Sigmoid colon (tissue), 7 donors: ENCODE measurements at places on chromosomes 1 and 21.

DNA sequence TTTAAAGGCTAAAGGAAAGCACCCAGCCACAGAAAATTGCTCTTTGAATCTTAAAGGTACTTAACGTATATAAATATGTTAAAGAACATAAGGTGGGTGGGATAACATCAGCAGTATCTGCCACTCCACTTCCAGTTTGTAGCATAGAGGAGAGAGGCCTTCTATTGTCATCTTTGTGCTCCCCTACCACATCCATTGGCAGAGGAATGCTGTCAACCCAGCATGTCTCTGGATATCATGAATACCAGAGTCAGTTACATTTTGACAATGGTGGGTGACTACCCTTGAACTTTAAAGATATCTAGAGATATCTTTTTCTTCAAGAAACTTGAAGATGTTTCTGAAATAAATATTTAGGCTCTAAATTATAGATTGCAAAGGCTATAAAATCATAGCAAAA is 283.2 kb upstream of the LRRC7 start:
- peaks cover 9% of the 10 kb centered on the region for H3K4me1 ChIP-seq
- H3K4me3 ChIP-seq: no peak overlapping the region
- H3K27ac ChIP-seq: no peak overlapping the region
- H3K27me3 ChIP-seq: no peaks in the 10 kb centered on the region
- H3K36me3 ChIP-seq: no peaks in the 10 kb centered on the region

- H3K27ac ChIP-seq: no peak overlapping the region
- H3K27me3 ChIP-seq: no peaks in the 10 kb centered on the region
- H3K36me3 ChIP-seq: peaks cover 31% of the 10 kb centered on the region
- DNase-seq: no peak
- no peaks in the 10 kb centered on the region for H3K4me1 ChIP-seq
- no peak overlapping the region for H3K4me3 ChIP-seq
Measured at GRCh38 chr1:30872033-30872947, 36.3 kb downstream of the SDC3 start.

DNA sequence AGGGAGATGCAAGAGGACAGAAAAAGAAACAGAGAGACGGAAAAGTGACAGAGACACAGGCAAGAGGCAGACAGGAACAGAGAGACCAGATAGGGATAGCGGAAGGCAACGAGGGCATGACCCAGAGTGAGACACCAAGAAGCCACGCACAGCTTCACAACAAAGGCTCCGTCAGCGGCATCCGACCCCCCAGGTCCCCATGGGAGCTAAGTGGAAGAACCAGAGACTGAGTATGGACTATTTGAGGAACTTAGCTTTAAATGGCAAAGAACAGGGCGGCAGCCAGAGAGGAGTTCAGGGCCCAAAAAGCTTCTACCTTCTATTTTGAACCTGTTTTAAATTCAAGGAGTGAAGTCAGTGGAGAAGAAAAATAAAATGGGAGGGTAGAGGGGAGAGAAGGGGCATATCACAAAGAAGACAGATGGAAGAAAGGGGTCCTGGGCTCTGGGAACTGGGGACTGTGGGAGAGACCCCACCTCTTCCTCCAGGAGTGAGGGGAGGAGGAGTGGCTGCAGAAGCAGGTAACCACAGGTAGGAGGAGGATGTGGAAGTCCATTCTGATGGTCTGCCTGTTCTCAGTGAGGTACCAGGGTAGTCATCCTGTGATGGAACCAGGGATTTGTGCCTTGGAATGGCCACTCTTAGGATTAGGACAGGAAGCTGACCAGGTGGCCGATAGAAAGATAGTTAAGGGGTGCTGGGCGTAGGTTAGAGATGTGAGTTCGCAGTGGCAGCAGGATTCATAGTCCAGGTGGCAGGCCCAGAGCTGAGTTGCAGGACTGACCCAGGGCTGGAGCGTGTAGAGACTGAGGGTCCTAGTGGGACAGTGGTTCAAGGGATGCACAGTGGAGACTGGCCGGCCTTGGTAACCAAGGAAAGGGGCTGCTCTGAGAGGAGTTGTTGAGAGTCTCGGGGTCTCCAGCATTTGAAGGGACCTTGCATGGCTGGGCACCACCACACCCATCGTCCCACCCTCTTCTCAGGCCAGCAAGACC is 37.7 kb downstream of the CSMD2 start:
- H3K4me3 ChIP-seq: no peak overlapping the region
- H3K36me3 ChIP-seq: no peaks in the 10 kb centered on the region
- no peak overlapping the region for H3K27ac ChIP-seq
- H3K4me1 ChIP-seq: no peaks in the 10 kb centered on the region

DNA sequence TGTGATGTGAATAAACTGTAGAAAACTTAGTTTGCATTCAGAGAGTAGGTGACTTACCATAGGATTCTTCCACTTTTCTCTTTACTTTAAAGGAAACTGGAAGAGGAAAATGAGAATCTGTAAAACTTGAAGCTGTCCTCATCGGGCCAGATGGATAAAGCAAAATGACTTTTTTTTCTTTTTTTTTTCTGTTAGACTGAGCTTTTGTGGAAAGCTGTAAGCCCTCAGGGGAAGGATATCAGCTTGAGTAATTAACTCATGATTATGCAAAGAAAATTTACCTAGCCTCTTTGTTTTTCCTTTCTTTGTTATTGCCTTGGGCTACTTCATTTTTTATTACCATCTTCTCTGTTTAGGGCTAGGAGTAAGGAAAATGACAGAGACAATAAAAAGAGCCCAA is 53.4 kb downstream of the DPH5 start:
- H3K27me3 ChIP-seq: no peaks in the 10 kb centered on the region
- no peak overlapping the region for H3K4me3 ChIP-seq
- H3K36me3 ChIP-seq: peaks cover 29% of the 10 kb centered on the region
- no peaks in the 10 kb centered on the region for H3K4me1 ChIP-seq
- no peak overlapping the region for H3K27ac ChIP-seq
- no peak for DNase-seq

GRCh38 chr1:5934058-5934884 is 58.0 kb downstream of the NPHP4 start:
- H3K27ac ChIP-seq: no peak overlapping the region
- H3K27me3 ChIP-seq: no peaks in the 10 kb centered on the region
- H3K4me1 ChIP-seq: no peaks in the 10 kb centered on the region
- peaks cover 6% of the 10 kb centered on the region for H3K36me3 ChIP-seq
- H3K4me3 ChIP-seq: no peak overlapping the region
- no peak for DNase-seq
